ENCODE measurements at places on chromosomes 4 and X. TPM values are rescaled to one million over a fixed set of nuclear protein-coding genes. Genes with fewer than 3 reads are reported as not detected.

DNA sequence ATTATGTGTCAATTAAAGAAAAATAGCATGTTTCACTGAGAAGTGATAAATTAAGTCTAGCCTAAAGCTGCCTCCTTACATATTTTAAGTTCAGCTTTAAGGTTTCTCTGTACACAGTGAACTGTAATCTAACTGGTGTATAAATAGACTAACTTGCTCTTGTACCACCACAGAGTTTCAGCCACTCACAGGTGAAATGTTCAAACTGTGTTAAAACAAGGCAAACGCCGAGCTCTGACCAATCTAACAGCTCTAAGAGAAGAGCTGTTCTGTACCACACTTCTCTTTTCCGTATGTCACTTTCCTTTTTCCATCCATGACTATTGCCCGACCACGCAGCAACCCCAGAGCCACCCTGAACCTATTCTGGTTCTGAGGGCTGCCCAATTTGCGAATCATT is 64.5 kb downstream of the DCHS2 start:
- no peak for DNase-seq

Gene ZNF732
- not detected for total RNA-seq

DNA sequence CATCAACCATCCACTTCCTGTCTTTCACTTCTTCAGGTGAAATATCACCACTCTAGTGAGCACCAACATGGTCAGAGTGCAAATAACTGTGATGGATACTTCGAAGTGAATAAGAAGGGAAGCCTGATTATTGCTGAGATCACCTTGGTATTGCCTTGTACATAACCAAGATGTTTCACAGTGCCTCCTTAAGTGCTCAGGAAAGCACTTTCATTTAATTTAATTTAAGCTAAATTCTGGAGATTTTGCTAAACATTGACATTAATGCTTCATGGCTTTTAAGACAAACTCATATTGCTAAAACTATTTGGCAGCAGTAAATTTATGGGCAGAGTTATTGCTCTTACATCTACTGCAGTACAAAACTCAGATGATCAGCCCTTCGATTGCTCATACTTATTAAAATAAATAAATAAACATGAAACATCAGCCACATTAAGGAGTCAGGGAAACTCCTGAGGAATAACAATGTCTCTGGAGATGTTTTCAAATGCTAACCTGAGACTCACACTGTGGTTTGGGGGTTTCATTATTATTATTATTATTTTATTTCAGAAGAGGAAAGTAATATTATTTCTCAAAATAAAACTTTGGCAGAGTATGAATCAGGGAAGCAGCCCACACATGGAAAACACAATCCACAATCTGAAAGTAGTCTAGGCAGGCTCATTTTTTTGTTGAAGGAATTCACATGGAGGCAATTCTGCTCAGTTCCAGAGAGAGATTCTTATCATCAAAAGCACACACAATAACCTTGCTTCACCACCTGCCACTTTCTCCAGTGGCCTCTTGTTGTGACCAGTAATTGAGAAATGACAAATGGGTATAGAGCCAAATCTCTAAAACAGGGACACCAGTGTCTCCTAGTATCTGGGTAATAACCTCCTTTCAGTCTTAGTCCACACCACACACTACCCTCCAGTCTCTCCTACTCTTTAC is 344.2 kb downstream of the MAPK10 start:
- DNase-seq, result no peak

Gene ADRA2C
- total RNA-seq, result 3.4 TPM

Gene HTT
- 23.6 TPM for total RNA-seq

Gene TMEM154
- 1.2 TPM for total RNA-seq

DNA sequence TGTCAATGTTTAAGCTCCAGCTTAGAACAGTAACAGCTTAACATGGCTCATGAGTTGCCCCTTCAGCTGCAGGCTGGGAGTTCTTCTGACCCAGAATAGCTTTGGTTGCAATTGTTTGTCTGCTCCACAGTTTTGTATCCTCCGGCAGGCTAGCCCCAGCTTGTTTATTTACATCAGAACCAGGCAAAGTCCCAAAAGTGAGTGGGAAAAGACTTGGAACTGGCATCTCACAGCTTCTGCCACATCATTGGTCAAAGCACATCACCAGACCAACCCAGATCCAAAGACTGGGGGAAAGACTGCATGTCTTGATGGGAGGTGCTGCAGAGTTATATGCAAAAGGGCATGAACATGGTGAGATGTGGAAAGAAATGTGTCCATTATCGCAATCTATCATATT is 231.2 kb upstream of the CPEB2 start:
- DNase-seq, result no peak

DNA sequence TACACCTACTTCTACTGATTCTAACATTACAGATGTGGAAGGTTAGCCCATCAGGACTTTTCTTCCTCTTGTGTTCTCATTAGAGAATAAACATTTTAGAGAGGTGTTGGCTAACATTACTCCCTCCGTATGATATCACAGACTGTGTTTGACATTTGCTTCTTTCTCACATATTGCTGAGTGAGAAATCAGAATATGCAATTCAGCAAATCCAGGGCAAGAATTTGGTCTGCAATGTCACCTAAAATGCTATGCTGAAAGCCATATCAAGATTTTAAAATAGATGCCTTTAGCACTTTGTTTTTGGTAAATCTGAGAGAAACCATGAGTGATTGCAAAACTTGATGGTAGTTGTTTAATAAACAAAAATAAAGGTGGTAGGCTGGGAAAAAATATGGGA is 319.1 kb downstream of the C4orf33 start:
- DNase-seq, result no peak

DNA sequence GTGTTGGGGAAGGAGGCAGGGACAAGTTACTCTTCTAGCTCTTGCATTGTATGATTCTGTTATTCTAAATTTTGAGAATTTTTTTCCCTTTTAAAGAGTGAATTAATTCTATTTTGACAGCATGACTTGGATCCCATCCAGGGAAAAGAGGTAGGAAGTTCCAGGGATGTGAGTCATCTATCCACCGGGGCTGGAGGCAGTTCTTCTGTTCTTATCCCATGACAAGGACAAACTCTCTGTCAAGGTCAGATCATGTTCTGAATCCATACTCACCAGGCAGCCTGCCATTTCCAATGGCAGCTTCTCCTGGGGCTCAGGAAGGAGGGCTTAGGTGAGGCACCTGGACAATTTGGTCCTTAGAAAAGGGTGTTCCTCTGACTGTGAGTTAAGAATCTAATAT is 132.0 kb upstream of the MED14 start:
- no peak for DNase-seq

DNA sequence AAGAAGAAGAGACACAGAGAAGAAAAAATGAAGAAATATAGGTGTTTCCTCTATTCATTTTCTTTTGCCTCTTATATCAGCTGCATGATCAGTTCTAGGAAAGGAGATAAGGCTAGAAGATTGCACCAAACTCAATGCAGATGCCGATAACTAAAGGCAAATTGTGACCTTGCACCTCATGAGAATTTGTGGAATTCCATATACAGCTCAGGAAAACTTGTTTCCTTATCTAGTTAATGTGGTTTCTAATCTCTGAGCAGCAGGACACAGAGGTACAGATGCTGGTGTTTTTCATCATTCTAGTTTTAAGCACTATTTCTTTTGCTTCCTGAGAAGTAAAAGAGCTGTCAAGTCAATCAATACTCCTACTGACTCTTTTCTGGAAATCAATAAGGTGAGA is 104.6 kb upstream of the NWD2 start:
- no peak for DNase-seq

GRCh38 chr4:35447474-35447873 is 796.8 kb downstream of the ARAP2 start:
- no peak for DNase-seq

GRCh38 chrX:14194711-14195110 is 165.0 kb upstream of the GEMIN8 start:
- no peak for DNase-seq

Data from right cardiac atrium (tissue), 5 donors.